EH (cell line): ENCODE measurements at places on chromosomes 13 and 19.

- DNase-seq: peak; percentile 28
These were observed 7.4 kb upstream of the RXFP2 start for GRCh38 chr13:31731921-31732320.

GRCh38 chr13:45830121-45830520, 21.4 kb downstream of the SIAH3 start:
- no peak for DNase-seq

- DNase-seq: no peak
These were observed 192.6 kb downstream of the PCDH17 start for GRCh38 chr13:57824121-57824520.

DNA sequence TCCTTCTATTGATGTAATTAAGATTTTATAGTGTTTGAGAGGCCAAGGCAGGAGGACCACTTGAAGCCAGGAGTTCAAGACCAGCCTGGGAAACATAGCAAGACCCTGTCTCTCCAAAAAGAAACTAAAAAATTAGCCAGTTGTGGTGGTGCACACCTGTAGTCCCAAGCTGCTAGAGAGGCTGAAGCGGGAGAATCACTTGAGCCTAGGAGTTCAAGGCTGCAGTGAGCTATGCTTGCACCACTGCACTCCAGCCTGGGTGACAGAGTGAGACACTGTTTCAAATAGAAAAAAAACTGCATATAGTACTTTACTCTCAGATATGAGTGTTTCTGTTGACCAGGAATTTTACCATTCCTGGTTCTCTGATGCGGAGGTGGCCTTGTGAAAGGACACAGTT, 48.9 kb downstream of the CDADC1 start:
- no peak for DNase-seq

DNA sequence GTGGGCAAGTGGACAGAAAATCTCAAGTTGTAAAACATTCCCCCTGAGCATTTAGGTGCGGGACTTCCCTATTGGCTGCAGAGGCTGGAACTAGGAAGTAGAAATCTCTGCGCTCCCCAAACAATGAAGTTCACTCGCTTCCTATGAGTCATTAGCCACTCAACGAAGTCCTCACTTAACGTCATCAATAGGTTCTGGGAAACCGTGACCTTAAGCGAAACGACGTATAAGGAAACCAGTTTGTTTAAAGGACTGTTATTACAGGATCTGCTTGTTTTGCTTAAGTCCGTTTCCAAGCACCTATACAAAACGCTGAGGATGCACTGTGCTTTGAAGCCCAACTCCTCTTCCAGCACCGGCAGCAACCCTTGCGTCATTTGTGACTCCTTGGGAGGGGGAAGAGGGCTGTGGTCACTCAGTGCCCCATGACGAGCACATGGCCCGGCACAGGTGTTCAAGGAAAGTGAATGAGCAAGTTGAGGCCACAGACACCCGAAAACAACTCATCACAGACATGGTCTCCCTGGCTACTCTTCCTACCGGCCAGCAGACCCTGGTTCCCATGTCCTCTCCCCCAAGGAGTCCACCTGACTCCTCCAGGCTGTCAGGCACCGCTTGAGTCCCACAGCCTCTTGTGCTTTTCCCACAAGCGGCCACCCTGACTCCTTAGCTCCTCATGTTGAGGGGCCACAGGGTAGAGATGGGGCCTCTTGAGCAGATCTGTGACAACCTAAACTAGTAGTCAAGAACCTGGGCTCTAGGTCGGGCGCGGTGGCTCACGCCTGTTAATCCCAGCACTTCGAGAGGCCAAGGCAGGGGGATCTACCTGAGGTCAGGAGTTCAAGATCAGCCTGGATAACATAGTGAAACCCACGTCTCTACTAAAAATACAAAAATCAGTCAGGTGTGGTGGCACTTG, 4.8 kb downstream of the RPS16 start:
- DNase-seq: peak; percentile 81

DNA sequence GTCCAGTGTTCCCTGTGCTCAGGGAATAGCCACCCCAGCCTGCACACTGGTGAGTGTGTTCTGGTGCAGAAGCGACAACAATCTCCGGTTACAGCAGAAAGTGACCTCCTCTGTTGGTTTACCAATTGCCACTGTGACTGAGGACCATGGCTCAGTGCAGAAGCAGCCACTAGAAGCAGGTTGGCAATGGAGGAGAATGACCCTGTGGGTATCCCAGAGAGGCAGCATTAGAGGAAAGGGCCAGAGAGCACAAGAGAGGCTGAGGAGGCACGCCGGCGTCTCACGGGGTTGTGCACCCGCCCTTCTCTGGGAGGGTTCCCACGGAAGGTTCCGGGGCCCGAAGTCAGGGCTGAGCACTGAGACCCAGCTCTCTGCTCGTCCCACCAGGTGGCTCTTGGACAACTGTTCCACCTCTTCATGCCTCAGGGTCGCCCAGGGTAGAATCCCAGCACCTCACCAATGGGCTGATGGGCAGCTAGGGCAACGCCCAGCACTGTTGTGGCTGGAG, 14.0 kb downstream of the PROZ start:
- DNase-seq: no peak

GRCh38 chr19:46898731-46899130, 37.9 kb downstream of the ARHGAP35 start:
- DNase-seq: peak; percentile 60

DNA sequence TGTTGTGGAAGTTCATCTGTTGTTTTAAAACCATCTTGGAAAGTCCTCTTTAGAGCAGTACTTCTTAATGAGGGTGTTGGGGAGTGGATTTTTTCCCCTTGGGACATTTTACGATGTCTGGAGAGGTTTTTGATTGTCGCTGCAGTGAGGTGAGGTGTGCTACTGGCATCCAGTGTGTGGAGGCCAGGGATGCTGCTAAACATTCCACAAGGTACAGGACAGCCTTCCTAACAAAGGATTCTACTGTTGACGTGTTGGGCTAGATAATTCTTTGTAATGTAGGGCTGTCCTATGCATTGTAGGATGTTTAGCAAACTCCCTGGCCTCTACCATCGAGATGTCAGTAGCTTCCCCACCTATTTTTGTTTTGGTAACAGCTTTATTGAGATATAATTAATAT, 33.3 kb downstream of the NAA16 start:
- no peak for DNase-seq
